GM12878 (cell line): ENCODE measurements at places on chromosomes 6 and 20. TPM values are rescaled to one million over a fixed set of nuclear protein-coding genes. Genes with fewer than 3 reads are reported as not detected.
A peak's percentile ranks its signal among the peaks of the same experiment; 100 is the strongest.

DNA sequence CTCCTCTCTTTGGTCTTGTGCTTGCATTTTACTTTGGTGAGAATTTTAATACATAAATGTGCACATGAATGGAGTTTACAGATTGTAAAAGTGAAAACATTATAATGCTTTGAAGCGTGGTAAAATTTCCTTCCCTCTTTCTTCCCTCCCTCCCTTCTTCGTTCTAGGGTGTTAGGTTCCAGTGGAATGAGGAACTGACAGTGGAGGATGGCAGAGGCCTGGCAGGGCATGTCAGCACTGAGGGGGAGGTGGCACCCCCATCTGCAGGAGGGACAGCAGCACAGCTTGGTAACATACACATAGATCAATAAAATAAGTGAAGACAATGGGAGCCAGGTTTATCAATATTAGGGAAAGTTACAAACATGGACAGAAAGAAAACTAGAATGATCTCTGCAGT lies 47.5 kb downstream of the RNASET2 start:
- H3K36me3 ChIP-seq, result no peaks in the 10 kb centered on the region
- no peaks in the 10 kb centered on the region for H3K27me3 ChIP-seq
- H3K4me1 ChIP-seq, result peaks cover 24% of the 10 kb centered on the region
- no peak overlapping the region for H3K27ac ChIP-seq
- no peak for DNase-seq

- no peak for DNase-seq
- H3K4me1 ChIP-seq, result peaks cover 3% of the 10 kb centered on the region
- no peaks in the 10 kb centered on the region for H3K27me3 ChIP-seq
- H3K4me3 ChIP-seq, result no peak overlapping the region
- peaks cover 12% of the 10 kb centered on the region for H3K36me3 ChIP-seq
Observed at GRCh38 chr20:63275825-63276224, 3.2 kb downstream of the ARFGAP1 start.

GRCh38 chr6:10156875-10157274 lies 258.0 kb downstream of the TFAP2A start:
- no peaks in the 10 kb centered on the region for H3K4me1 ChIP-seq
- H3K36me3 ChIP-seq, result no peaks in the 10 kb centered on the region
- H3K27me3 ChIP-seq, result no peaks in the 10 kb centered on the region
- no peak overlapping the region for H3K4me3 ChIP-seq
- DNase-seq, result no peak

GRCh38 chr6:43242908-43243663 lies at the start of gene TTBK1:
Gene TTBK1, plus strand, starts transcription at chr6:43243481. Its CDS starts 3,180 bp downstream, at chr6:43246661.
- no peak within 1 kb of the TSS for H3K4me3 ChIP-seq
- peaks cover 21% of the 10 kb centered on the region for H3K4me1 ChIP-seq
- H3K27ac ChIP-seq, result no peak within 1 kb of the TSS
- DNase-seq, result no peak

- no peaks in the 10 kb centered on the region for H3K4me1 ChIP-seq
- DNase-seq, result no peak
- no peak overlapping the region for H3K27ac ChIP-seq
- H3K27me3 ChIP-seq, result no peaks in the 10 kb centered on the region
- H3K36me3 ChIP-seq, result peaks cover 40% of the 10 kb centered on the region
- H3K4me3 ChIP-seq, result no peak overlapping the region
Observed at GRCh38 chr6:83169511-83169910, 23.6 kb downstream of the PGM3 start.

GRCh38 chr6:139262519-139263300 lies 29.1 kb downstream of the TXLNB start:
- no peak overlapping the region for H3K4me3 ChIP-seq
- no peak overlapping the region for H3K27ac ChIP-seq
- H3K4me1 ChIP-seq, result no peaks in the 10 kb centered on the region
- DNase-seq, result no peak

DNA sequence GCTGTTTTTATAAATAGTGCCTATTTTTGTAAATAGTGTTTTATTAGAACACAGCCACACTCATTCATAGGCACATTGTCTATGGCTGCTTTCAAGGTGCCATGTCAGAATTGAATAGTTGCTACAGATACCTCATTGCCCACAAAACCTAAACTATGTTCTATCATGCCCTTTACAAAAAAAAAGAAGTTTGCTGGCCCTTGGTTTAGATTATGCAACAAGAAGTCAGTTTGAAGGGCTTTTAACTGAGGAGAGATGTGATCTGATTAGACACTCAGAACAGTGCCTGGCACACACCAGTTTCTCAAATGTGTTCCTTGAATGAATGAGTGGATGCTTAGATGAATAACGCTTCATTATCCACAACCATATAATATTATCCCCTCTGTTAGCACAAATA lies 366.1 kb downstream of the MAFB start:
- DNase-seq, result no peak
- no peak overlapping the region for H3K4me3 ChIP-seq
- no peaks in the 10 kb centered on the region for H3K36me3 ChIP-seq
- no peak overlapping the region for H3K27ac ChIP-seq
- H3K4me1 ChIP-seq, result no peaks in the 10 kb centered on the region

DNA sequence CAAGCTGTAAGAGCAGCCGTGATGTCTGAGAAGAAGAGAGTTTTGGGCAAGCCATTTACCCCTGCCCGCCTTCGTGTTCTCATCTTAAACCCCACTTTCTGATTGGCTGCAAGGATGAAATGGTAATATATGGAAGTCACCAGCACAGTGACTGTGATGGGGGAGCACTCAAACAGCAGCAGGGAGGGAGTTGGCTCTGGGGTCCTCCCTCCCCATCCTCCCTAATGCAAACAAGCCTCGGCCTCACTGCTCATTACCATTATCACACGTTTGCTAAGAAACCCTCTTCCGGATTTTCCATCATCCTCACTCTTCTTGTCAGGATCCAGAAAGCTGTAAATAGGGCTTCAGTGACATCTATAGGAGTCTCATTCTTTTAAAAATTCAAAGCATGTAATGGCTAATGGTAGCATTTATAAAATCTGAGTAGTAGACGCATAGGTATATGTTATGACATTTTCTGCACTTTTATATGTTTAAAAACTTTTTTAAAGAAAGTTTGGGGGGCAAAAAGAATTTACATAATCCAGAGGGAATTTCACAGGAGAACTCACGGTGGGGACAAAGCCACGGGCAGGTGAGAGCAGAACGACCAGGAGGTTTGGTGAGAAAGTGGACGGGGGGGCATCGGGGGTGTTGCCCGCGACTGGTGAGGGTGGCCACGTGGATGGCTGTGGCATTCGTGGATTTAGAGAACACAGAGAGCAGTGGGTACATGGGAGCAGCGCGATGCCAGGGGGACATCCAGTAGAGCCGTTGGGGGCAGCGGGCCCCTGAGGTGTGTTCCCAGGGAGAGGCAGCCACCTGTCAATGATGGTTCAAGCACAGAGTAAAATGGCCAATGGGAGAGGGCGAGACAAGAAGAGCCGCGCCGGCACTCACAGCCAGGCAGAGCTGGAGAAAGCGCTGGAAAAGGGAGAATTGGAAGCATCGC lies 29.6 kb downstream of the SUMO4 start:
- no peaks in the 10 kb centered on the region; the same call in 1 of the 2 replicates for H3K27me3 ChIP-seq
- no peak overlapping the region for H3K4me3 ChIP-seq
- H3K36me3 ChIP-seq, result no peaks in the 10 kb centered on the region
- H3K4me1 ChIP-seq, result no peaks in the 10 kb centered on the region
- DNase-seq, result no peak
- no peak overlapping the region for H3K27ac ChIP-seq

- no peaks in the 10 kb centered on the region for H3K27me3 ChIP-seq
- no peaks in the 10 kb centered on the region for H3K36me3 ChIP-seq
- H3K4me1 ChIP-seq, result peaks cover 30% of the 10 kb centered on the region
- peak overlapping the region; percentile 76 for H3K4me3 ChIP-seq
- no peak for DNase-seq
- H3K27ac ChIP-seq, result no peak overlapping the region
Observed at GRCh38 chr6:52576054-52576391, 837 bp downstream of the TRAM2 start.

DNA sequence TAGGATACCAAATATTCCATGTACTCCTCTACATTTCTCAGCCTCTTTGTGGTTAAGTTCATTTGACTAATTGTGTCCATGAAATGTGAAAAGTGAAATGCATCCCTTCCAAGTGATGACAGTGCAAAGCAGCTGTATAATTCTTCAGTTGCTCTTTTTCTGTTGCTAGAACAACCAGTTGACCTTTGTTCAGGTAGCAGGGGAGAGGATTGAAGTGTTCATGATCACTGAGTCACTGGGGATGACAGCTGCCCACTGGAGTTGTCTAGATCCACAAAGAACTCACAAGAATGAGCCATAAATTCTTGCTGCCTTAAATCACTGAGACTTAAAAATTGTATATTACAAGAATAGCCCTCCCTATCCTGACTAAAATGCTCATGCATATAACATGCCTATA lies 254.6 kb downstream of the EPHA7 start:
- no peak for DNase-seq
- H3K27ac ChIP-seq, result no peak overlapping the region
- H3K4me1 ChIP-seq, result no peaks in the 10 kb centered on the region
- H3K27me3 ChIP-seq, result no peaks in the 10 kb centered on the region
- no peaks in the 10 kb centered on the region for H3K36me3 ChIP-seq
- no peak overlapping the region for H3K4me3 ChIP-seq

GRCh38 chr6:87630746-87631145 lies 40.8 kb downstream of the ORC3 start:
- H3K36me3 ChIP-seq, result peaks cover 13% of the 10 kb centered on the region
- no peaks in the 10 kb centered on the region for H3K27me3 ChIP-seq
- H3K4me3 ChIP-seq, result no peak overlapping the region
- H3K27ac ChIP-seq, result no peak overlapping the region

DNA sequence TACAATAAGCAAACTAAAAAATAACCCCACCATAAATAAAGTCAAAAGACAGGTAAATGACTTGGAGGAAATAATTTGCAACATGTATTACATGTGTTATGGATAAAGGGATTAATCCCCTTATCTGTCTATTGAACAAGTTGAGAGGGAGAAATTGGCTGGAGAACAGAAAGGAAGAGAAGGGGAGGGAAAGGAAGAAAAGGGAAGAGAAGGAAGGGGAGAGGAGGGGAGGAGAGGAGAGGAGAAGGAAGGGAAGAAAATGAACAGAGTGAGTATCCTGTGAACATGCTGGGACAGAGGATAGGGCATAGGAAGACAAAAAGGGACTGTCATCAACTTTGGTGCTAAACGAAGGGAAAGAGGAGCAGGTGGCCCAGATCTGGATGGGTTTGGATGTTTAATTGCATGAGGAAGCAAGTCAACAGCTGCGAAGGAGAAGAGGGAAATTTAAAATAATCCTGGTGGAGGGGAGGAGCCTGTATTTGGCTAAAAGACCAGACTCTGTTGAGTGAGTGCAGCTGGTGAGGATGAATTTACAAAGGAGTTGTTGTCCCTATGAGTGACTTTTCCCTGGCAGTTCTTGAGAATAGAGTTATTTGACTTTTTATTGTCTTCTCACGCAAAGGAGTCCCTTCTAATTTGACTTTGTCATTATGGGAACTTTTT lies 14.2 kb upstream of the SHLD1 start:
- no peaks in the 10 kb centered on the region for H3K4me1 ChIP-seq
- H3K27ac ChIP-seq, result no peak overlapping the region
- H3K27me3 ChIP-seq, result no peaks in the 10 kb centered on the region

DNA sequence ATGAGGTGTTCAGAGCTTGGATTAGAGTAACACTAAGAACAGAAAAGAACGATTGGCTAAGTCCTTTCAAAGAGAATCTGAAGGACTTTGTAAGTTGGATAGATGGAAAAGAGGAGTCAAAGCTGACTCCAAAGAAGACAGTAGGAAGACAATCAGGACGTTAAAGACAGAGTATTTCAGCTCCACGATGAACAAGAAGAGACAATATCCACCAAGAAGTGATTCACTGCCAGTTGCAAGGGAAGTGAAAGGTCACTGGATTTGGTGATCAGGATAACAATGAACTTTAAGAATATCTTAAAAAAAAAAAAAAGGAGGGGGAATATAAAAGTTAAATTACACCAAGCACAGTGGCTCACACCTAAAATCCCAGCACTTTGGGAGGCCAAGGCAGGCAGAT lies 17.9 kb downstream of the REPS1 start:
- H3K36me3 ChIP-seq, result no peaks in the 10 kb centered on the region
- no peak overlapping the region for H3K4me3 ChIP-seq
- no peak for DNase-seq

DNA sequence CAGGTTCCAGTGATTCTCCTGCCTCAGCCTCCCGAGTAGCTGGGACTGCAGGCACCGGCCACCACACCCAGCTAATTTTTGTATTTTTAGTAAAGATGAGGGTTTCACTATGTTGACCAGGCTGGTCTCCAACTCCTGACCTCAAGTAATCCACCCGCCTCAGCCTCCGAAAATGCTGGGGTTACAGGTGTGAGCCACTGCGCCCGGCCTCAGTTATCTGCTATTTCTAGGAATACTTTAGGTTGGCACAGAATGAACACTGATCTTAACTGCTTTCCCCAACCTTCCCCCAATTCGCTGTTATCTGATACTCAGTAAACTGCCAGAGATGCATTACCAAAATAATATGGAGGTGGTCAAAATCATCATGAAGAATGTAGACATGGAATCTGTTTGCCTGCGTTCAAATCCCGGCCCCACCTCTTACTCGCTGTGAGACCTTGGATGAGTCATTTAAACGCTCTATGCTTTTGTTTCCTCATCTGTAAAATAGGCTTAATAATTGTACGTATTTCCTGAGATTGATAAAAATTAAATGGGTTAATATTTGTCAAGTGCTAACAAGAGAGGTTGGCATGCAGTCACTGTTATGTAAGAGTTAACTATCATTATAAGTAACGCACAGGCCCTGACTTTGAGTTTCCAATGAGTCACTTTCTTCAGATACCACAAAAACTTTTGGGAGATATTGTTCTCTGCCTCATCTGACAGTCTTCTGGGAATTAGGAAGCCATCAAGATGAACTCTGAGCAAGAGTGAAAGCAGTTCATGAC lies 44.5 kb upstream of the NCOA3 start:
- H3K36me3 ChIP-seq, result no peaks in the 10 kb centered on the region
- H3K27me3 ChIP-seq, result no peaks in the 10 kb centered on the region
- no peak overlapping the region for H3K4me3 ChIP-seq
- DNase-seq, result no peak
- H3K27ac ChIP-seq, result no peak overlapping the region

RBM24 gene
- total RNA-seq, result not detected in 2 replicates

APCDD1L gene
- total RNA-seq, result not detected in 2 replicates

ID4 gene
- total RNA-seq, result not detected in 2 replicates

GPX5 gene
- total RNA-seq, result not detected in 2 replicates

MACROD2 gene
- total RNA-seq, result 2.9 TPM in 2 replicates

MARCKS gene
- total RNA-seq, result 164 and 172 TPM in 2 replicates

PDYN gene
- total RNA-seq, result not detected in 2 replicates

GHRH gene
- not detected in 2 replicates for total RNA-seq

ANKS1A gene
- total RNA-seq, result 6.3 and 7.0 TPM in 2 replicates

FGD2 gene
- 63.6 and 70.4 TPM in 2 replicates for total RNA-seq

TREM1 gene
- total RNA-seq, result 0.44 and 0.77 TPM in 2 replicates
